Ovary (tissue), 10 donors: ENCODE measurements at places on chromosomes 16 and 17.

DNA sequence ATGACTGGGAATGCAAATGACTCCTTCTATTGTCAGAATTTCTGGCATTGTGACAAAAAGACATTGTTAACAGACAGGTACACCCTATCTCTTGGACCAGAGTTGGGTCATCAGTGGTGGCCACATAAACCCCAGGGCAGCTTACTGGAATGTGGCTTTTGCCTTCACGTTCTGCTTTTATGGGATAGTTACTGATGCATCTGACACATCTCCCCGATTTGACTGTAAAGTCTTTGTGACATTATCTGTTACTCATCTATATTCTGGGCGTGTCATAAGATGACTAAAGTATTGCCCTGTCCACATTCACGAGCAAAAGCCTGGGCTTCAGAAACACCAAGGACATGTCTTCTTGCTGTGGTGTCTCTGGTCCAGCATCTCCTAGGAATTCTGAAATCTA, 18.7 kb upstream of the AQP8 start:
- no peak for DNase-seq

GRCh38 chr17:61538480-61538879, 52.5 kb downstream of the NACA2 start:
- DNase-seq = no peak

DNA sequence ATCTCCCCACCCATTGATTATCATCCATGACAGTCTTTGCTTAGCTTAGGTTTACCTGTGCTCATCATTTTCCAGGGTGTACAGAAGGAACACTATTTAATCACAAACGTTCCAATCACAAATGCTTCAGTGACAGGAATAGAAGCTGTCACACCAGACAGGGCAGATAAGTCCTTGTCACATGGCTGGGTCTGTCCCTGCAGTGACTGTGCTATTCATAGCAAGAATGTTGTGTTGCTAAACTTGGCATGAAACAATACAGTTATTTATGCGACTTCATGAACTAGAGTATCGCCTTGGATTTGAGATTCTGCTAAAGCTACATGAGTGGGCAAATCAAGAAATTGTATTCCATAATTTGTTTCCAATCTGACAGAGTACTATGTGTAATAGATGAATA, 108.4 kb downstream of the CDH13 start:
- no peak for DNase-seq

DNA sequence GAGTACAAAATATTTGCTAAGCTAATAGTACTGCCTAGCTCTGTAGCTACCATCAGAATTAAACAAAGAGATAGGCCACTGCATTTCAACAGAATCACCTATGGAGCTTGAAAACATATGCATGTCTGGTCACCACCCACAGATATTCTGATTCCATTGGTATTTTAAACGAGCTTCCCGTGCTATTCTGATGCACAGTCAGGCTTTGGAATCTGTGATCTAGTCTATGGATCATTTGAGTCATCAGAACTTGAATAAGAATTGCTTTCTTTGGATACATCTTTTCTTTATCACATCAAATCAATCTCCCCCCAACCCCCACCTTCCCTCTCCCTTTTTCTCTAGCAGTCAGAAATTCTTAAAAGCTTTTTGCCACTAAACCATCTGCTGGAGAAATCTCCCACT, 124.7 kb downstream of the NPIPB5 start:
- DNase-seq = no peak

- no peak for DNase-seq
Observed at GRCh38 chr17:51056813-51057510, 63.7 kb downstream of the SPAG9 start.

- no peak for DNase-seq
Observed at GRCh38 chr17:48068491-48068961, 20.4 kb downstream of the NFE2L1 start.

DNA sequence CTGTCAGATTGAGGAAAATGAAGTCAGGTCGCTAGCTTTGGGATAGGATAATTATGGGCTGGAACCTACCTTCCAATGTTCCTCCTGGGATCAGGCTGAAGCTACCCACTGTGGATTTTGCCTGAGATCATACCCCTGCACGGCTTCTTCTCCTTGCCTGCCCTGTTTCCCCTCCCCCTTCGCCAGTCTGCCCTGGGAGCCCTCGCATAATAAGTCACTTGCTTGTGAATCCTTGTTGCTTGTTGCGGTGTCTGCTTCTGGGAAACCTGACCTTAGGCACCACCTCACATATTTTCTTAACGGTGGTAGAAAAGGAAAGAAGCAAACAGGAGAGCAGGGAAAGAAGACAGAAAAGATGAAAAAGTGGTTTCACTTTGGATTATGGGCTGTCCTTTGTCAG, 13.3 kb upstream of the PMP22 start:
- no peak for DNase-seq

GRCh38 chr16:82081264-82081663, 46.2 kb downstream of the HSD17B2 start:
- no peak for DNase-seq

DNA sequence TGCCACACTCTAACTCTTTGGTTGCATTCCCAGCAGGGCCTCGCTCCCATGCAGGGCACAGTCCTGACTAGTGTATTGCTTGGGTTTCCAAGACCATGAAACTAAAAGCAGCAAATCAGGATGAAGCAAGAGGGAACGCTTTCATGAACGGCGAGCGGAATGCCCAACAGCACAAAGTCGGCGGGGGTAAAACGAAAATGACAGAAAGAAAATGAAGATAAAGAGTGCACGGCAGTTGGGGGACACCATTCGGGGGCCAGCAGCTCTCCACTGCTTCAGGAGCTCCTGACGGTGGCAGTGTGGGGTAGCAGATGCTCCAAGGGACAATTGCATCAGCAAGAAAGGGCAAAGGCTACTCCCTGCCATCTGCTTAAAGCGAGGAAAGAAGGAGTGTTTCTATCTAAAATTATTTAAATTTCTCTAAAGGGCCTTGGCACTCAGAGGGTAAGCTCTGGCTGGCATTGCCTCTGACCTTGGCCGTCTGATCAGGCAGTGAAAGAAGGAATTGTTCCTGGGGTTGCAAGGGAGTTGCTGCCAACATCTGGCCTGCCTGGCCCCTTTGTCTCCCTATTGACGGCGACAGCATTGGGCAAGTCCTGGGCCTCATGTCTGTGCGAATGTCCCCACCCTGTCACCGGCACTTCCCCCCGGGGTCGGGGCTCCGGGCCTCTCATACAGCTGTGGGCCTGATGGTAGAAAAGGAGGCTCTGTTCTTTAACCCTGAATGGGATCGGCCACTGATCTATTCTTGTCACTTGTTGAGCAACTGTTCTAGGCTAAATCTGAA, 138.2 kb downstream of the CMIP start:
- DNase-seq = no peak

GRCh38 chr17:4406386-4406785, 27.4 kb upstream of the SPNS3 start:
- DNase-seq = no peak

- no peak for DNase-seq
Observed at GRCh38 chr16:46638947-46639925, 18.1 kb upstream of the SHCBP1 start.

DNA sequence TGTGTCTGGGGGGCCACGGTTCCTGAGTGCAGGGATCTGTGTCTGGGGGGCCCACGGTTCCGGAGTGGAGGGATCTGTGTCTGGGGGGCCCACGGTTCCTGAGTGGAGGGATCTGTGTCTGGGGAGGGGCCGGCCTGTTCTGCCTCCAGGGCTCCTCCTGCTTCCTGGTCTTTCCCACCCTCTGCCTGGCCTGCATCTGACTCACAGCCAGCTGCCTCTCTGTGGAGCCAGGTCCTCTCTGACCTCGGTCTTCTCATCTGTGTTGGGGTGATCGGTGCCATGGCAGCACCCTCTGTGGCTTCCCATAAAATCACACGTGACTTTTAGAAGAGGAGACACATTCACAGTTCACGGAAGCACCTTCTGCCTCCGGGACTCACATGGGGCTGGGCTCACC, 50.3 kb downstream of the ZFPM1 start:
- DNase-seq = no peak

DNA sequence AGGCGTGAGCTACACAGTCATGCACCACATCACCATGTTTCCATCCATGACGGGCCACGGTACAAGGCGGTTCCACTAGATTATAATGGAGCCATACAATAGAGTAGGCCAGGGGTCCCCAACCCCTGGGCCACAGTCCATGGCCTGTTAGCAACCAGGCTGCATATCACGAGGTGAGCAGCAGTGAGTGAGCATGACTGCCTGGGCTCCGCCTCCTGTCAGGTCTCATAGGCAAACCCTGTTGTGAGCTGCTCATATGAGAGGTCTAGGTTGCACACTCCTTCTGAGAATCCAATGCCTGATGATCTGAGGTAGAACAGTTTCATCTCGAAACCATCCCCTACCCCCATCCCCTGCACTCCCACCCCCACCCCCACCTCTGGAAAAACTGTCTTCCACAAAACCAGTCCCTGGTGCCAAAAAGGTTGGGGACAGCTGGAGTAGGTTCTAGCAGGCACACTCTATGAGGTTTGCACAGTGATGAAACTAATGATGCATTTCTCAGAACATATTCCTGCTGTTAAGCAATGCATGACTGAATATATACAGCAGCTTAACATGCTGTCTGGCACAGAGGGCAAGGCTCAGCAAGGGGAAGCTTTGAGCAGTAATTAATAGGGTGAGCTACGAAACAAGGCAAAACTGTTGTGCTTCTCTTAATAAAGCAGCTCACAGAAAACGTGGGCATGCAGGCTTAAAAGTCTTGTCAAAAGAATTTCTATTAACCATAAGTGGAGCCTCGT, 108.0 kb downstream of the VPS53 start:
- DNase-seq = no peak

- DNase-seq = no peak
Observed at GRCh38 chr16:67391424-67392300, 1.6 kb downstream of the TPPP3 start.

GRCh38 chr17:63378411-63379375, 67.4 kb downstream of the CYB561 start:
- DNase-seq = no peak

- DNase-seq = no peak
Observed at GRCh38 chr16:17301593-17302135, 169.1 kb downstream of the XYLT1 start.

- no peak for DNase-seq
Observed at GRCh38 chr16:10590342-10590741, 9.9 kb upstream of the EMP2 start.
